Stimulated activated CD8-positive, alpha-beta memory T cell treated with anti-CD3 and anti-CD28 coated beads, Interleukin-4, amount 100 ng/mL, for 1 hour (primary cell): ENCODE measurements at places on chromosomes 4 and X.

- DNase-seq = no peak
Observed at GRCh38 chr4:15765910-15766697, 12.0 kb upstream of the CD38 start.

DNA sequence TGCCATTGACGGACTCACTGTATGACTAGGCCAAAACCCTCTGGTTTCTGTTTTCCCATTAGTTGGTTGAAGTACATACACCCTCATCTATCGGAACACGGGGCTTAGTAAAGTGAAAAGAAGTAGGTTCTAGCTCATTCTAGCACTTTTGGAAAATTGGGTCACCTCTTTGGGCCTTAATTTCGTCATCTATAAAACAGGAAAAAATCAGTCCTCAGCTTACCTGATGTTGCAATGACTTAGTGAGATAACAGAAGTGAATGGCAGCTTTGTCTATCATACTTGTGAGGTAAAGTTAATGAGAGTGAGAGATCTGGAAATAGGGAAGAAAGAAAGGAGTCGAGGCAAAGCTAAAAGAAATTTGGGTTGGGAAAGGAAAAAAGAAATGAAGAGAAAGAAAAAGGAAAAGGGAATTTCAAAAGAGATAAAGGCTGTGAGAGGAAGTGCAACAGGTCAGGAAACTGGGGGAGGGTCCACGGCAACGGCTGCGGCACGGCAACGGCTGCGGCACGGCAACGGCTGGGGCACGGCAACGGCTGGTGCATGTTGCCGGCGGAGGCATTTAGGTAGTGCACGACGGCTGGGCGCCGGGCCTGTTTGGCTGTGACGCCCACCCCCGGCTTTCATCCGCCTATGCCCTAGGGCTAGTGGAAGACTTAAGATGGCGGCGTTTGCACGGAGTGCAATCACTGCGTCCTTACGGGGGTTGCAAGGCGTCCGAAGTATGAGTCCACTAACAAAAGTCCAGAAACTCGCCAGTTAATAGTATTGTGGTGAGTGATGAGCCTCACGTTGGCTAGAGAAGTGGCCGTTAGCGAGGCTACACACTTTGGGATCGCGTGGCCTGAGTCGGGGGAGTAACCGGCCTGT, 360.1 kb upstream of the ZCCHC13 start:
- peak; percentile 73 for DNase-seq

- DNase-seq = no peak
Observed at GRCh38 chr4:6258741-6259140, 10.9 kb upstream of the WFS1 start.

DNA sequence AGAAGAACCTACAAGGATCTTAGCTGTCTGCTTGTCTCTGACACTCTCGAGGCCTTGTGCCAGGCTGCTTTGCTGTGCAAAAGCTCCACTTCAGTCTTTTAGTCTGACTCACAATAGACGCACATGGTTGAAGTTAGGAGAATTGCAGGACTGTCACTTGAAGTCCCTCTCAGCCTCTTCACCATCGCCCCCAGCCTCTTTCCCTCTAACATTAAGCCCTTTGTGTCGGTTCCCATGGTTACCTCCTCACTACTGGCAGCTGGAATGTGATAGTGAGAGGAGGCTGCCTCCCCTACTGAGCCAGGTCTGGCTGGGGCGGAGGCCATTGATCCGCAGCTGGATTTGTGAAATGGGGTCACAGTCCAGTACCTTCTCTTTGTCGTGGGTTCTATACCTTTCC, 201.8 kb downstream of the SOWAHB start:
- DNase-seq = no peak

GRCh38 chrX:10039821-10040793, 72.9 kb downstream of the CLDN34 start:
- no peak for DNase-seq

DNA sequence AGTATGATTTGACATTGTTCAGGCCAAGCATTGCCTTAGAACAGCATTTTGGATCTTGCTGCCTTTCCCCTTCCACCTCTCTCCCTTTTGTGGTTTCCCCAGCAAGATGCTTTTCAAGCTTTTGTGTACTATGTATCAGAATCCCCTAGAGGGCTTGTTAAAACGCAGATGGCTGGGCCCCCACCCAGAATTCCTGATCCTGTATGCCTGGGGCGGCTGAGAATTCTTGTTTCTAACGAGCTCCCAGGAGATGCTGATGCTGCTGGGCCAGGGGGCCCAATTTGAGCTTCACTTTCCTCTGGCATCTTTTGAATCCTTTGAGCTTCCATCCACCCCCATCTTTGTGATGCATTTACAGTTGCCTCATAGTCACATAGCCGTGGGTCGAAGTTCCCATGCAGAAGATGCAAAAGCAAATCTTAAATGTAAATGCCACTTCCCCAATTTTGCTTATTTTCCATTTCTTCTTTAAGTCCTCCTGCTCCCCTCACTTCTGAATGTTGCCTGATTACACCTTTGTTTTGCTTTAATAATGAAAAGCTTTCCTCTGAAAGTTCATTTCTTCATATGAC, 18.5 kb downstream of the HCCS start:
- DNase-seq = no peak

DNA sequence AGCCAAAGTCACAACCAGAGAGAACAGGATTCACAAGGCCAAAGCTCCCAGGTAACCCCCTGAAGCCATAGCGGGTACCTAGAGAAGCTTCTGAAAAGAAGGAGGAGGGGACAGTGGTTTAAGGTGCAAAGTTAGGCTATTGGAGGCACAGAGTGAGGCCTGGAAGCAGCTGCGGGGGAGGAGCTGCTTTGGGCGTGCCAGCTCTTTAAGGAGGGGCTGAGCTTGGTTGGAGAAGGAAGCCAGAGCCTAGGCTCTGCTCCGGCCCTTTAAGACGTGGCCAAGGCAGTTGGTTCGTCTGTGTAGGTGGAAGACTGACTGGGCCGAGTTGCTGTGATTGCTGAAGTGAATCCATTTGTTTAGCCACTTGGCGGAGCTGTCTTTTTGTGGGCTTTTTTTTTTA, 1.5 kb downstream of the KLF8 start:
- no peak for DNase-seq

DNA sequence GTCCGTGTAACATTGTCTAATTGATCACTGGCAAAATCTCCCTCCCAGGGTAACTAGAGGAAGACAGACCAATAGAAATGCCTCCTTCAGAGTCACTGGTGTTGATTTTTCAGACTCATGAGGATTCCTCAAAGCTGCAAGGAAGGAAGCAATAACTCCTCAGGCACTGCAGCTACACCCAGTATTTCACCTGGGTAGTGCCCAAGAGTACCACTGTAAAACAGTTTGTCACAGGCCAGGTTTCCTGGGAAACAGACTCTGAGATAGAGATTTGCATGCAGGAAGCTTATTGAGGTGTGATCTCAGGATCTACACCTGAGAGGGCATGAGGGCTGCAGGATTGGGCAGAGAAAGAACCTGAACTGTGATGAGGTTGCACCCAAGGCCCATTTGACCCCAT, 240.7 kb upstream of the ATP6AP2 start:
- no peak for DNase-seq

DNA sequence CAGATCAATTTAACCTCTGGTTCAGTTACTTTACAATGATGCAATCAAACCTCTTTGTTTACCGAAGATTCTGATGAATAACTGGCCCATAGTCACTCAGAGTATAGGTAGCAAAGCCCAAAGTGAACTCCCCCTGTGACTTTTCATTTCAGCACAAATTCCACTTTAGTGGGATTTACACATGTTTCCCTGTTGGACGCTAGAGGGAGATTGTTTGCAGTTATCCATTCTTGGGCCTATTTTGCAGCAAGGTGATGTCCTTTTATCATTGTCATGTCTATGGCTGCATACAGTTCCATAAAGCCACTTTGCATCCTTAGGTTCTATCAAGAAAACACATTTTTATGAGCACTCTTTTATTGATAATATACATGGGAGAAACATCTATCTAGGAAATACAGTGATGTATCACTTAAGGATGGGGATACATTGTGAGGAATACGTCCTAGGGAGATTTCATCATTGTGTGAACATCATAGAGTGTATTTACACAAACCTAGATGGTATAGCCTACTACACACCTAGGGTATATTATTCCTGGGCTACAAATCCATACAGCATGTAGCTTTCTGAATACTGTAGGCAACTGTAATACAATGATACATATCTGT, 14.5 kb upstream of the DKK2 start:
- DNase-seq = no peak

DNA sequence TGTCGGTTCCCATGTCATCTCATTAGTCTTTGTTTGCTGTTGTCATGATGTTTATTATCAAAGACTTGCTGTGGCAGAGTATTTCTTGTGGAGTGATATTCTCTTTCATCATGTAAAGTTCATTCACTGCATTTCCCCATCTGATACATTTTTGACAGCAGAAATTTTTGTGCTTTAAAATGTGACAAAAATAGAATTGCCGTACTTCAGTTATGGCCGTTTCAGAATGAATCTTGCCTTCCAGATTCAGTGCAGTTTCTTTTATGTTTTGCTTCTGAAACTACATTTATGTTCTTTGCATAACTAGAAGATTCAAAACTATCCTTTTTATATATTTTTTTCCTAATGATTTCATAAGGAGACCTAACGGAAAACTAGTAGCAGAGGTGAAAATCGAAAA, 10.0 kb downstream of the CSTF2 start:
- no peak for DNase-seq

DNA sequence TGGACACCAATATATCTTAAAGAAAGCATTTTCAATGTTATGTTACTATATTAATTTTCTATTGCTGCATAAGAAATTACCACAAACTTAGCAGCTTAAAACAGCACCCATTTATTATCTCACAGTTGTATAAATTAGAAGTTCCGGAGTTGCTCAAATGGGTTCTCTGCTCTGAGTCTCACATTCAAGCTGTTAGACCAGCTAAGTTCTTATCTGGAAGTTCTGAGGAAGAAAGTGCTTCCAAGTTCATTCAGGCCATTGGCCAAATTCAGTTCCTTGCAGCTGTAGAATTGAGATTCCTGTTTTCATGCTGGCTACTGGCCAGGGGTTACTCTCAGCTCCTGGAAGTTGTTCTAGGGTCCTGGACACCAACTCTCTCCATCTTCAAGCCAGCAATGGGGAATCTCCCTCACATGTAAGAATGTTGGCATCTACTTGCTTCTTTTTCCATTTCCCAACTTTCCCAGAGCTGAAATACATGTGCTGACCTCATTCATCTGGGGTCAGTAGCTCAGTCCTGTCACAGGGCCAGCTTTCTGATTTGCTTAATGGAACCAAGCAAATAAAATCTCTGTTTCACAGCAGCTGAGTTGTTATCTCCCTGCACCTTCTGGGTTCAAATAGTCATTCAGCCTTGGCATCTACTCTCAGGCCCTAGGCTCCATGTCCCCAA, 99.6 kb upstream of the INTU start:
- no peak for DNase-seq

DNA sequence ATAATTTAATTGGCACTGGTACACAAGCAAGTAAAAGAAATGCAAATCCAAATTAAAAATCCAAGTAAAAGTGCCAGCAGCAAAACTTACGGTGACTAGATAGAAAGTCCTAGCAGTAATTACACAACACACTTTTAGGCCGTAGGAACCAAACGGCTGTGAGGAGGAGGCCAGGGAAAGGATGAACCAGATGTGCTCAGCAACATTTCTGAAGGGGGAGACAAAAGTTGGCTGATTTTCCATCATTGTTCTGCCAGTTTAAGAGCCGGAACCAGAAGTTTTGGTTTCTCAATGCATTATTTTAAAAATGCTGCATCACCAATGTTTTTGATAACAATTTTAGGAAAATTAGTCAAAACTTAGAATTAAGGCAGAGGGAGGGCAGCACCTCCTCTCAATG, 68.7 kb upstream of the ENPP6 start:
- DNase-seq = no peak

- DNase-seq = no peak
Observed at GRCh38 chr4:56910172-56910967, 2.7 kb downstream of the REST start.

DNA sequence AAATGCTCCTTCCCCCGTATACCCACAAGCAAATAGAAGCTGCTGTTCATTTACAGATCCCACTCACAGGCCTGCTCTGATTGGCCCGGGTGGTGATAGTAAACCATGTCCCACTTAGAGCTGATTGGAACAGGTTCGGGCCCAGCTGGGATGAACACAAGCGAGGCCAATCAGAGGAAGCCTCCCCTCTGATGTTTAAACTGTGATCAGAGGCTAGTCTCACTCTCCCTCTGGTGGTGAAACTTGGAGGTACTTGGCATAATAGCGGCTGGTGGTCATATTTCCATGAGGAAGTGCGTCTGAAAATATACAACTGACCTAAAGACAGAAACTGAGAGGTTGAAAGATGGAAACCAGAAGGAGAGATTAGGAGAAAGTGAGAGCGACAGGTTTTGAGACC, 51.5 kb upstream of the TRPC3 start:
- peak; percentile 2 for DNase-seq

- no peak for DNase-seq
Observed at GRCh38 chrX:16977771-16978170, 31.3 kb downstream of the REPS2 start.

- DNase-seq = no peak
Observed at GRCh38 chrX:153244767-153245166, 65.7 kb downstream of the MAGEA1 start.

DNA sequence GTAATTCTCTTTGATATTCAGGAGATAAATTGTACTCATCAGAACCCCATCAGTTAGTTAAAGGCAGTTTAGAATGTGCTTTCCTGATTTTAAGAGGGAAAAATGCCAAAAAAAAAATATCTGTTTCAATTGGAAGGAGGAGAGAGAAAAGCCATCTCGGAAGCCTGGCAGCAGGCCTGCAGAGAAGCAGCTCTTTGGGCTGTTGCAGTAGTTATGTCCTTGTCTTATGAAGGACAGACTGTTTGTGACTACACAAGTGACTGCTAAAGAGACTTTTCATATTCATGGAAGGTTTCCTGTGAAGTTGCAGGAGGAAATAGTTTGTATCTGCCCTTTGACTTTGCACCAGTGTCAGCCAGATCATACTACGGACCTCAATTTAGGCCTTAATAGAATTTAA, 88.8 kb downstream of the DCLK2 start:
- no peak for DNase-seq
